ENCODE measurements at places on chromosomes 2 and 18.

DNA sequence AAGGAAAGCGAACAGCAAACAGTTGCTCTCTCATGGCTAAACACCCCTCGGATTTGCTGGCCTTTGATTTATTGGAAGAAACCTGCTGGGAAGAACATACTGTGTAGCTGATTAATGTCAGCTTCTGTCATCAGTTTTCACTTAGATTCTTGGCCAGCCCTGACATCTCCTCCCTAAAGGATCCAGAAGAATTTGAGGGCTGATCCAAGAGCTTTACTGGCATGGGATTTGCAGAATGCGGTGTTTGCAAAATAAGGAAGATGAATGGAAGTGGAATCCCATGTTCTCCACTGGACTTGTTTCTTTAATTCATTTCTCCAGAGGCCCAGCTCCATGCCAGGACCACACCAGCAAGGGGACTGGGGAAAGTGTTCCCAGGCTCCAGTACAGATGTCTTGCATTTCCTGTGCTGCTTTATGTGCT lies 80.5 kb downstream of the RDH14 start:
- DNase-seq = no peak

- DNase-seq = no peak
Observed at GRCh38 chr2:234953116-234954031, 1.6 kb downstream of the SH3BP4 start.

DNA sequence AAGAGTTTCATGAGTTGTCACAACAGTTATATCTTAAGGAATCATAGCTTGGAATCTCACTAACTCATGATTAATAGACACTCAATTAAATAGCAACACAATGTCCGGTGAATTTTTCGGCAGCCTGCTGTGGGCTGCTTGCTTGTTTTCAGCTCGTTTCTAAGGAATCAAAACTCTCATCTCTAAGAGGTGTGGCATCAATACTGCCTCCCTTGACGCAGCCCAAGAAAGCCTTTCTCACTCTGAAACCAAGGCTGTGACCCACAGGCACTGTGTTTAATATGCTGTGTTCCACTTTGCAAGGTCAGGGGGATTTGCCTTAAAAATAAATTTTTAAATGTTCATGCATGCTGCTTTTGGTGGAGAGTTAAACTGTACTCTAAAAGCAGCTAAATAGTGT lies 5.4 kb downstream of the DCC start:
- DNase-seq = no peak

DNA sequence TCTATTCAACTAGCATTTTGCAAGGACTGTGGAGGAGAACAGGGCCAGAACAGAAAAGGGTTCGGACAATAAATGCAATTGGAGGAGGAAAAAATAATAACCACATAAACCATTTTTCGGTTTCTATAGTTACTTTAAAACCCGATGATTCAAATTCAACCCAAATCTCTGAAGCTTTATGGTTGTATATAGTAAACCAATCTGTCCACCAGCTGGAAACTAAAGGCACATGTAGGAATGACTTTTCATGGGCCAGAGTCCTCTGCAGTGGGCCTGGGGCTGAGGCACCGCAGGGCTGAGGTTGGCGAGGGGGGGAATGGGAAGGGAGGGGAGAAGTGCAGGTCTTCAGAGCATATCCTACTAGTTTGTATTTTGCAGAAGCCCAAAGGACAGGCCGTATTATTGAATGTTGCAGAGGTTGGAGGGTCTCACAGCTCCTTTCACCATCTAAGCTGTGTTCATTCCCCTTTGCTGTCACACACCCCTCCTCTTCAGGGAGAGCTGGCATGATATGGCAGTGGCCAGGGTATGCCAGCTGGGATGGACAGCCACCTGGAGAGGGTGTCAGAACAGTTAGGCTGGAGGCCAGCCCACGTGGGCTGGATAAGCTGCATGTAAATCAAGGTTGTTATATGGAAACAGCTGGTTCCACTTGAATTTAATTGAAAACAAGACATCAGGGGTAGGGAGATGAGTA lies 267.1 kb downstream of the PRKCE start:
- no peak for DNase-seq

DNA sequence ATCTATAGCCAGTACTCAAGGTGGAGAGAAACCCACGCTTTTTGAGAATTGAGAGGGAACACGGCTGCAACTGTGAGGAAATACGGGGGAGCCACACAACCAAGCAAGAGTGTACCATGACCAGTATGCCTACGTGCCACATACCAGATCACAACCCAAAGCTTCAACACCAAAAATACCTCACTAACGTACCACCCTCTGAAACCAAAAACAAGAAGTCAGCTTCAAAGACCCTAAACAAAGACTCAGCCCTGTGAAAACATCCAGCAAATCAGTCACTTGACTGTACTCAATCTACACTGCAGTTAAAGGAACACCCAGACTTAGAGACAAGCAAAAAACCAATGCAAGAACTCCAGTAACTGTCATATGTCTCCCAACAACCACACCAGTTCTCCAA lies 17.0 kb downstream of the RNU4ATAC start:
- DNase-seq = no peak

DNA sequence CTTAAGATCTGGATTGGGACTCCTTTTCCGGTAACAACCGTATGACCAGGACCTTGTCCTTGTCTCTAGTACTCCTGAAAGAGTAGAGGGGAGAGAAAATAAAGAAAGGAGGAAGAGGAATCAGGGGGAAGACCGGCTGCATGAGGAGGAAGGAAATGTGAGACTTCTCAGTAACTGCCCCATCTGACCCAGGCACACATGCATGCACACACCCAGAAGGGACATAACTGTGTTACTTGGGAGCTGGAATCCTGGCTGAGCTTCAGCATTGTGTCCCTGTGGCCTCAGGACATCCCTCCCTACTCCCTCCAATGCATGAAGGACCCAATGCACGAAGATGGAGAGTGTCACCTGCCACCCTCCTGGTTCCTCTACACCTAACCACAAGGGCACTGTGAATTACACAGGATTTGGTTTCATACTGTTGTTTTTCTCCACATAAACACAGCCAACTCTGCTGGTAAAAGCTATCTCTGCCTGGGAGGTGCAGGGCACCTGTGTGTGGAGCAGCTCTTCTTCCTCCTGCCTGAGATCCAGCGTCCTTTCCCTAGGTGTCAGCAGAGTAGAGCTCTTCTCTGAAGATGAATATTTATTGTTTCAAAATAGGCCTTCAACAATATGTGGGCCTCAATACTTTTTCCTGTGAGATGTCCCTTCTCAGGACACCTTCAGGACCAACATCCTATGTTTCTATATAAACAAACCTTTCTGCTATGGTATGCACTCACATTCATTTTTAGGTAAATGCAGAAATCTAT lies 574.1 kb upstream of the ID2 start:
- no peak for DNase-seq

- DNase-seq = no peak
Observed at GRCh38 chr2:158392687-158393086, 63.9 kb downstream of the CCDC148 start.

GRCh38 chr2:238241970-238242369 lies 2.1 kb upstream of the HES6 start:
- no peak for DNase-seq

DNA sequence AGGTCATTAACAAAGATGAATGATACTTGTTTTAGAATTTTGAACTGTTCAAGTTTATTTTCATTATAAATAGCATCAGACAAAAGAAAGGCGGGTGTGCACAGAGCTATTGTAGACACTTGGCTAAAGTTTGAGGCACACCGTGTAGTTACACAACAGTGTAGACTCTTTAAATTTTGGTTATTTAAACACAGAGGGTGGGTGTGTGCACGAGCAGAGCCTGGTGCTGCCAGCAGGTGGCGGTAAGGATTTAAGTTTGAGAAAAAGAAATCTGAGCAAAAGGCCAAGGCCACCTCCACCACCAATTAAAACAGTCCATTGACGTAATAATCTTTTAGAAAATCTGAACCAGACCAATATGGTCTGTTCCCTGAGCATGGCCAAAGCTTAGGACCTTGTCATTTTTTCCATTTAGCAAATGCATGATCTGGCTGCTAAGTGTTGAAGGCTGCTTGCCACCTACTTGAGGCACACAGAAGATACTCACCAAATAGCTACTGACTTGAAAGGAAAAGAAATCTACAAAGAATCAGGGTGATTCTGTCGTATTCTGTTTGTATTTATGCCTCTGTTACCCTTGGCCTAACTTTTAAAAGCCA lies 14.3 kb downstream of the COPS7B start:
- DNase-seq = peak; percentile 23

GRCh38 chr18:48135436-48135966 lies 205.0 kb upstream of the SMAD2 start:
- no peak for DNase-seq

DNA sequence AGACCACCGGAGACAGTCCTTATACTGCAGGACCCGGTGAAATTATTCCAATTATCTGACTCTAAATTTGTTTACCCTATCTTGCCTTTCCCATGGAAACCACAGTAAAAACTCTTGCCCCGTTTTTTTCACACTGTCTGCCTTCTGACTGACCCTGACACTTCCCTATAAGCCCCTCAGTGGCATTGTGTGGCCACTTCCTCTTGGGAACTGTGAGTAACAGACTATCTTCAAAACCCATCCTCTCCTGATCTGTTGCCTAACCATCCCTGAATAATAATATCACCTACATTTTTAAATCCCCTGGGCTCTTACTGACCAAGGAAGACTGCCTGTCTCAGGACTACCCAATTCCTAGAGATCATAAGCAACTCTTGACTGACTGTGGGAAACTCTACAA lies 42.6 kb upstream of the RNF152 start:
- DNase-seq = no peak

- DNase-seq = no peak
Observed at GRCh38 chr18:32956591-32957315, 183.9 kb upstream of the KLHL14 start.

GRCh38 chr2:64950226-64951160 lies 38.7 kb upstream of the SLC1A4 start:
- DNase-seq = no peak

- DNase-seq = no peak
Observed at GRCh38 chr2:157611110-157611509, 17.6 kb downstream of the ACVR1C start.

DNA sequence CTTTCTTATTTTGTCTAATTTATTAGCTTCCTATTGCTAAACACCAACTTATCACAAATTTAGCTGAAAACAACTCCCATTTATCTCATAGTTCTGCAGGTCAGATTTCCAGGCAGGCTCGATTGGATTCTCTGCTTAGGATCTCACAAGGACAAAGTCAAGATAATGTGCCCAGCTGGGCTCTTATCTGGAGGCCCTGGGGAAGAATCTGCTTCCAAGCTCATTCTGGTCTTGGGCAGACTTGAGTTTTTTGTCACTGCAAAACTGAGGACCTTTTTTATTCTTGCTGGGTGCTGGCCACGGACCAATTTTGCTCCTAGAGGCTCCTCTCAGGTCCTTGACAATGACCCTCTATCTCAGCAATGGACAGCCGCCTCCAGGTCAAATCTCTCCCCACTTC lies 215.5 kb downstream of the TRIB2 start:
- no peak for DNase-seq

DNA sequence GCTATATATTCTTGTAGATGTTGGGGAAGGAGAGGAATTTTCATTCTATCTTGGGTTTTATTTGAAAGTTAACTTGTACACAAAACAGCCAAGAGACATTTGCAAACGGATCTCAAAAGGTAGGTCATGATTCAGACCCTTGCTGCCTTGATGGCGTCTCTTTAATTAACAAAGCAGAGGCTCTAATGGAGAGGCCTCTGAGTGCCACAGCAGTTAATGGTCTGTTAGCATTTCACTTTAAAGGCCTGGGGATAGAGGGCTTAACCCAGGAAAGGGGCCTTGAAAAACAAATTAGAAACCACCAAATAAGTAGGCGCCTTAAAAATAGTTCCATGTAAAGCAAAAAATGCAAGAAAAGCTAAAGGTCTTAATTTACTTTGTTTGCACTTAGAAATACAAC lies 836.9 kb upstream of the CELF4 start:
- DNase-seq = no peak

- DNase-seq = no peak
Observed at GRCh38 chr2:179247318-179248023, 17.2 kb downstream of the SESTD1 start.

GRCh38 chr2:12847694-12848575 lies 131.2 kb downstream of the TRIB2 start:
- DNase-seq = no peak

DNA sequence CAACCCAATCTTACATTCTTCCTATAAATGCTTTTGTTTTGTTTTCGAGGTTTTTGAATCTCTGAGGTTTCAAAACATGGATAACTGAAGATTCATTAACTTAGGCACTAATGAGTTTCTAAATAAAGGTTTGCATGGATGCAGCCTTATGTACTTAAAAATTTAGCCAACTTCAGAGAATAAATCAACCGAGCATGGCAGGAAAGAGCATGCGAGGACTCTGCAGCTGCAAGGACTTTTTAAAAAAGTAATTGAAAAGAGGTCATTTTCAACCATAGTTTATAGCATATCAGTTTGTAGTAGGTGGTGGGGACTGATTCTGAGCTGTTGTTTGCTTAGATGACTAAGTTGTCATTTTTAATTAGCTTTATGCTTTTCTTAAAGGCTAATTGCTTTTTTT lies 567.0 kb upstream of the ZEB2 start:
- DNase-seq = no peak

GRCh38 chr18:51097021-51097822 lies 67.2 kb downstream of the SMAD4 start:
- DNase-seq = no peak

DNA sequence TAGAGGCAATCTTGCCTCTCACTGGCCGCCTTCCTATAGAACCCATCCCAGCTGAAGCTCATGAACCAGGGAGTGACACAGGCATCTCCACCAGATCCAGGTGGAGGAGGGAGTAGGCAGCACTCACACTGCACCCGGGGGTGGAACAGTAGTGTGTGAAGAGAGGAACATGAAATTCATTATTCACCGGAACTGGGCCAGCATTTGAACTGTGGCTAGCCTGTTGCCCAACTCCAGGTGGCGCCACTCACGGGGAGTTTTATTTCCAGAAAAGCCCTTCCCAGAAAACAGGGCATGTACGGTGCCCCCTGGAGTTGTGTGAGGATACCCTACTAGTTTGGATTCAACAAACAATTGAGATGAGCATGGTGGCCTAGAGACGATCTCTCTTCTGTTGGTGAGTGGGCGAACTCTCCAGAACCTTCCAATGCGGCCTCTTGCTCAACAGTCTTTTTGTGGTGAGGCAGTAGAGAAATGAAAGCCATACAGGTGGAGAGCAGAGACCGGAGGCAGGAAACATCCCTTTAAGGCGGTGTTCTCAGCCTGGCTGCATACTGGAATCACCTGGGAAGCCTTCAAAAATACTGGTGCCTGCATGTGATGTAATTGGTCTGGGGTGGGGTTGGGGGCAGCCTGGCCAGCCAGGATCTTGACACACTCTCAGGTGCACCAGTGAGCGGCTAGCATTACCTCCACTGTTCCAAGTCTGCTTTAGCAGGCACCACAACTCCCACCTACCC lies 73.5 kb upstream of the NEDD4L start:
- no peak for DNase-seq

GRCh38 chr18:8876887-8877286 lies 171.5 kb downstream of the MTCL1 start:
- DNase-seq = no peak

Measured in stimulated activated CD4-positive, alpha-beta T cell treated with anti-CD3 and anti-CD28 coated beads, Interleukin-15, amount 100 ng/mL, for 48 hours (primary cell).